ENCODE measurements at places on chromosomes 5 and 9.

GRCh38 chr9:129938291-129938979 lies 103.2 kb downstream of the USP20 start:
- DNase-seq, result no peak

GRCh38 chr9:133162861-133163503 lies 732 bp downstream of the GBGT1 start:
- DNase-seq, result no peak

- no peak for DNase-seq
Observed at GRCh38 chr5:164637931-164638521, 1132.6 kb downstream of the MAT2B start.

DNA sequence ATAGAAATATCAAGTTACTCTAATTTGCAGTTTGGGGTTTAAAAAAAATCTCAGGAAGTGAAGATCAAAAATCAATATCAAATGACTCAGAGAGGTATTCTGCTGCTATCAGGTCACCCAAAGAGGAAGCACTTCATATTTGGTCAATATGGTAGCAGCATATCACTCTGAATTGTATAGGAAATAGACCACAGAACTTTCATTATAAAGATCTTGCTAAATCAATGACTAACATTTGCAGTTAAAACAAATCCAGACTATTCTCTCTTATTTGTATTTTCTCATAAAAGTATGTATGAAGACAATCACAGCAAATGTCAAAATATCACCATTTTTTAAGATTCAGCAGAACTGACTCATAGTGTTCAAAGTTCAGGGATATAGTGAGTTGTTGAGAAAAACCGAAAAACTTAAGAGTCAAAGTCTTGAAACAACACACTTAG lies 105.8 kb upstream of the PCSK1 start:
- no peak for DNase-seq

DNA sequence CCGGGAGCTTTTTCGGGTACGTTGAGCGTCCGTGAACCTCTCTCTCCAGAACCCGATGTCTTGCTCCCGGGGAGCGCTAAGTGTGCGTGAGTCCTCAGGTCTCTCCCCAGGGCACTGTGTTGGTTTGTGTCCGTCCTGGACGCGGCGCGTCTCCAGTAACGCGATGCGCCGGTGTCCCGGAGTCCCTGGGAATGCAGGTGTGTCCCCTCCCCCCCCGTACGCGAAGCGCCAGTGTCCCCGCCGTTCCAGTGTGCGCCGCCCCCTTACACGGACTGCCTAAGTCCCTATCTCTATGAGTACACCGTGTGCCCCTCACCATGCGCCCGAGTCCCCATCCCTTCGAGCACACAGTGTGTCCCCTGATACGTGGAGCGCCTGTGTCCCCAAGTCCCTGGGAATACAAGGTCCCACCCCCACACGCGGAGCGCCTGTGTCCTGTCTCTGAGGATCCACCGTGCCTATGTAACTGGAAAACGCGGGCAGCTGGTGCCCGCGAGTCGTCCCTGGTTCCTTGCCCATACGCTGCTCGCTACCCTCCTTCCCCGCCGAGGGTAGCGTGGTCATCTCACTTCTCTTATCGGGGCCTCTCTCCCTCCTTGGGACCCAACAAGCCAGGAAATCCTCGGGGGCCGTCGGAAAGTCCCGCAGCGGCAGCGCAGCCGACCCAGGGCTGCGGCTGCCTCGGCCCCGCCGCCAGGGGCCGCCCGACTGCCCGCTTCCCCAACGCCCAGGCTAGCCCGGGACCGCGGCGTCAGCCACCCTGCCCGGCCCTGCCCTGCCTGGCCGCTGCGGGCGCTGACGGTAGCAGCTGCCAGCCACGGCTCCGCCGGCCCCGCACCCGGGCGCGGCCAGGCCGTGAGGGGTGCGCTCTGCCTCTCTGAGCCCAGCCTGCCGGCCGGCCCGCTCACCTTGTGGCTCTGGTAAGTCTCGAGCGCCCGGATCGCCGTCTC lies 709 bp downstream of the ELL2 start:
- peak; percentile 88 for DNase-seq

DNA sequence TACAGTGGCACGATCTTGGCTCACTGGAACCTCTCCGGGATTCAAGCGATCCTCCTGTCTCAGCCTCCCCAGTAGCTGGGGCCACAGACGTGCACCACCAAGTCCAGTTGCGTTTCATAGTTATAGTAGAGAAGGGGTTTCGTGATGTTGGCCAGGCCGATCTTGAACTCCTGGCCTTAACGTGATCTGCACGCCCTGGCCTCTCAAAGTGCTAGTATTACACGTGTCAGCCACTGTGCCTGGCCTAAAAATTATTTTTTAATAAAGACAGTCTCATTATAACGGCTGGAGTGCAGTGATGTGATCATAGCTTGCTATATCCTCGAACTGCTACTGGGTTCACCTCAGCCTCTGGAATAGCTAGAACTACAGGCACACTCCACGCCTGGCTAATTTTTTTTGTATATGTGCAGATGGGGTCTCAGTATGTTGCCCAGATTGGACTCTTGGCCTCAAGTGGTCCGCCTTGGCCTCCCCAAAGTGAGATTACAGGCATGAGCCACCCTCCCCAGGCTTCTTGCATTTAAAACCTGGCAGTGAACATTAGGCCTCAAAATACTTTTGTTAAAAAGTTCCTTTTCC lies 4.4 kb downstream of the NPM1 start:
- no peak for DNase-seq

GRCh38 chr5:144421411-144421810 lies 250.7 kb downstream of the KCTD16 start:
- DNase-seq, result no peak

DNA sequence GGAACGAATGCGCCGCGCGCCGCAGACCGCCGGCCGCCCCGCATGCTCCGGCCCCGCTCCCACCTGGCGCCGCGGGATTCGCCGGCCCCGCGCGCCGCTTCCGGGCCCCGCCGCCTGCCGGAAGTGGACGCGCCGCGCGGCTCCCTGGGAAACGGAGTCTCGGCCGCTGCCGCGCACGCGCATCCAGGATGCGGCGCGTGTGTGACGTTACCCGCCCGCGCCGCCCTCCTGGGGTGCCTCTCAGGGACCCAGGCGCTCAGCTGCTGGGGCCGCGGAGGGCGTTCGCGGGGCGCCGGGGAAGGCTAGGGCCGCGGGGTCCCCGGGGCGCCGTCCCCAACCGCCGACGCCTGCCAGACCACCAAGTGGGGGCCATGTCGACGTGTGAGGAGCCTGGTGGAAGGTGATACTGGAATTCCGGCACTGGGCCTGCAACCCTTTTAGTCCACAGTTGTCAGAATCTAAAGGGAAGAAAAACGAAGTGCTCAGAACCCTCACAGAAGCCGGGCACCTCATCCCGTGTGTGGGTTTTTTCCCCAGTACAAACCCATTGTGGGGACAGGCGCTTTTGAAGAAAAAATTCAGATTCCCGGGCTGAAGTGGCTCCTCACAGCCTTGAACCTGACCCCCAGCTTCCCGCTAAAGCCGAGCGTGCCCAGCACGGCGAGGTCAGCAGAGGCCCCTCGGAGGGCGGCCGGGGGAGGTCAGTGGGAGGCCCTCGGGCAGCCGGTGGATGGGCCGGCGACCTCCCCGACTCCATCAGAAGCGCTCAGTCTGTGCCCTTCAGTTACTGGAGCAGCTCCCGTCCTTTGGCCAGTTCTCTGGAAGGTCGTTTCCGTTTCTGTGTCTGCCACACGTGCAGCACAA lies at the start of gene CLPTM1L:
Gene CLPTM1L (minus strand): TSS at position 125 of the 864 bp plus-strand sequence. CDS start 258 bp downstream, outside the sequence.
- peak; percentile 81 for DNase-seq

GRCh38 chr9:13555989-13556500 lies 276.6 kb upstream of the MPDZ start:
- DNase-seq, result no peak
